HEK293T (cell line): ENCODE measurements at places on chromosomes 12 and 14.

DNA sequence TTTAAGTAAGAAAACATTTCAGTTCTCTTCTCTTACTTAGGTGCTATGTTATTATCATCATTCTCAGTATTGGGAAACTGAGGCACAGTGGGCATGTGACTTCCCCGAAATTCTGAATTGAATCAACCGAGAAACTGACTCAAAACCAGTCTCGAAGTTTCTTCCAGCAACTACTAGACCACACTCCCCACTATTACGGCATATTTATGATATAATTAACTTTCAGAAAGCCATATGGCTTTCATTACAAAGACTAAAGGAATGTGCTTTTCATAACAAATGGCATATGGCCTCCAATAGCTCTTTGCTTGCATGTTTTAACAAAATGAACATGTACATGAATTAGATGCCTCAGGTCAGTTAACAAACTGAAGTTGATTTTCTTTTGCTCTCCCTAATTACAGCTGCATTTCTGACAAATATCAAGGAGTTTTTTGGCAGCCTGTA lies 182.9 kb upstream of the SLC38A2 start:
- DNase-seq: no peak

DNA sequence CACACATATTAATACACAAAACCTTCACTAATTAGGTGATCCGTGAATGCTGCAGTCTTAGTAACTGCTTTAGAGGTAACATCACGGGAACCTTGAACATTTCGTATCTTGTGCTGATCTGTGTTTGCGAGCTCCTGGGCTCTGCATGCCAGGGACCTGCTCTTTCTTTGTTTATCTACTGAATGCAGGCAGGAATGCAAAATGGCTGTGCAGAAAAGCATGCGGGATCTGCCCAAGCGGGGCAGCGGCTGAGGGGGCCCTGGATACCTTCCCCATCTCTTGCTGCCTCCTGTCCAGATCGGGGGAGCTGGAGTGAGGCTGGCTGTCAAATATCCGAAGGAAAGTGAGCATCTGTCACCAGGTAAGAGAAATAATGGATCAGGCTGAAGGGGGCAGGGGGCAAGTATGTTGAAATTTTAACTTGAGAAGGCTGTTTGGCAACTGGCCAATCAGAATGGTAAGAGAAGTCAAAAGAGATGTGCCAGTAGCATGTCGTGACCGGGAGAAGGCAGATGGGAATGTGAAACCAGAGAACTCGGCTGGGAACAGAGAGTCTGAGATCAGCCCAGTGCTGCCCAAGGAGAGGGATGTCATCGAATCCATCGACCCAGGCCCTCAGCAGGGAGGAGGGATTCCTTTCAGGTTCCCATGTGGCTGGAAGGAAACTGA lies 191.4 kb downstream of the TTC7B start:
- DNase-seq: no peak

- DNase-seq: no peak
These were observed 41.4 kb upstream of the NUDT4 start for GRCh38 chr12:93336291-93336741.

GRCh38 chr12:27003421-27004381 lies 10.5 kb downstream of the TM7SF3 start:
- no peak for DNase-seq

DNA sequence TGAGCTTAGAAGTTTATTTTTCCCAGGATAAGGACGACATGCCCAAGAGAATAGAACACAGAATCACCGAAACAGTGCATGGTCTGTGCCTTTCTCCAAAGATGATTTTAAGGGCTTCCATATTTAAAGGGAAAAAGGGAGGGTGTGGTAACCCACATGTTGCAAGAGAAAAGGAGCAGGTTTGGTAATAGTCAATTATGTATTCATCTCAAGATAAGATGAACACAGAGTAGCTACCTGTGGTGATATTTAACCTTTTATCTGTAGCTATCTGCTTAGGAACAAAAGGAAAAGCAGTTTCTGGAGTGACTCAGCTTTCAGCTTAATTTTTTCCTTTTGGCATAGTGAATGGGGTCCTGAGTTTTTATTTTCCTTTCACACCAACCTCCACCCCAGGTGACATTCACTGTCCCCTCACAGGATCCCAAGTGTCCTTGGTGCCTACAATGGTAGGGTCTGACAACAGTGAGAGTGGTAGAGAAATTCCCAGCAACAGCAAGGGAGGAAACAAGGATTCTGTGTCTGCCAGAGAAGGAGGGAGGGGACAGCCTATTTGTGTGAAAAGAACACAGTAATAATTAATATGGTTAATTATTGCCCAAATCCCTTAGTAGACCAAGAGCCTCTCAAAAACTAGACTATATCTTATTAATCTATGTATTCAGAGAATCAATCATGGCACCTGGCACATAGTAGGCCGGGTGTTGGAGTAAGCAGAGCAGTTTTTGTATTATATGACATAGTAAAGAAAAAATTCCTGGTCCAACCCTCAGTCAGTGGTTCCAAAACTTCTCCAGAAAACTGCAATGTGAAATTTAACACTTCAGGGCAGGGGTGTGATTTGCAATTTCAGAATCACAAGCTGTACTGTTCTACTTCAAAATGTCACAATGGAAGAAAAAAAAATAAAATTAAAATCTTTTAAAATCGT lies 154.5 kb downstream of the PHLDA1 start:
- DNase-seq: no peak

DNA sequence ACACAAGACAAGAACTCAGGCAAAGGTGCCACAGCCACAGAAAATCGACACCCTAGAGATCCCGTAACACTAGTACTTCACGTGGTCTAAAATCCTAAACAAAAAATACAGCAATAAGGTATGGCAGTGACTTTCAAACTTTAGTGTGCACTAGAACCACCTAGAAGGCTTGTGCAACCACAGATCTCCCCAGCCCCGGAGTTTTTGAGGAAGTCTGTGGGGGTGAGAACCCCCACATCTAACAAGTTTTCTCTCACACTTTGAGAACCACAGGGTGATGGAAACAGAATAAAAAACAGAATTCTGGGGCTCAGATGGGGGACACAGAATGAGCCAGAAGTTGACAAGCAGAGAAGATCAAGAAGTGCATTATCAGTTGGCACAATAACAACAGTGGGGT lies 254.0 kb downstream of the ANO6 start:
- DNase-seq: no peak

DNA sequence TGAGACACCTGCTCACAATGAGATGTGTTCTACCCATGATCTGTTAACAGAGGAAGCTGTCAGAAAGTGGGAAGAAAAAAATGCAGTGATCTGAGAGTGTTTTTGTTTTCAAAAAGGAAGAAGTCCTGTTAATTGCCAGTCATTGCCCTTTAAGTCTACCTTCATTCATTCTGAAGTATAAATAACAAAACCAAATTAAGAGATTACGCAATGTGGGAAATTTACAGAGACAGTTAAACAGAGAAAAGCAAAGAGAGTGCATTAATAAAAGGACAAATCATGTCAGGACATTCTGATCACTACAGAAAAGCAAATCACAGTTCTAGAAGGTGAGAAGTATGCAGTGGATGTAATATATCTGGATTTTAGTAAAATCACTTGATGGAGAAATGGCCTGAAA lies 154.2 kb downstream of the NRXN3 start:
- DNase-seq: no peak

GRCh38 chr14:90345239-90345557 lies 13.5 kb upstream of the NRDE2 start:
- DNase-seq: no peak

GRCh38 chr12:46260124-46260912 lies 8.5 kb downstream of the SLC38A1 start:
- no peak for DNase-seq

DNA sequence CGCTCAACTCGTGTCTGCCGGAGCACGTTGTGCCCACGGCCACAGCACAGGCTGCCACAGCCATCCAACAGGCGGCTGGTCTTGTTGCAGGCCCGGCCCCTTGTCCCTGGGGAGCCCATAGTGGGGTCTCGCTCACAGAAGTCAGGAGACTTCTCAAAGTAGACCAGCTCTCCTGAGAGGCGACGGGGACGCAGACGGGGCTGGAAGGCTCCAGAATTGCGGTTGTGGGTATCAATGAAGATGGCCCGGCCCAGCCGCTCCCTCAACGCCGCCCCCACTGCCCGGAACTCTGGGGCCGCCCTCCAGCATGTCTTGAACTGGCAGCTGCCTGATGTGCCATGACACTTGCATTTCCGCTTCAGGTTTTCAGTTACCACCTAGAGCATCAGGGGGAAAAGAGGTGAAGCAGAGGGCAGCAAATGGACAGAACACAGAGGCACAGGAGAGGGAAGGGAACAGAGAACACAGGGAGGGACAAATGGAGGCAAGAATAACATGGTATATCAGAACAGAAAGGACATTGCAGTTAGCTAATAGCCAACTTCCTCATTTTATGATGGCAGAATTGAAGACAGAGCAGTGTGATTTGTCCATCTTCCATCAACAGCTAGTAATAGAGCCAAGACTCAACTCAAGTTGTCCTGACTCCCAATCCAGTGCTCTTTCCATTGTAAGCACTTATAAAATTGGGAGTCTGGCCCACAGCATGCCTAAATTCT lies 5.2 kb downstream of the WNT10B start:
- no peak for DNase-seq

DNA sequence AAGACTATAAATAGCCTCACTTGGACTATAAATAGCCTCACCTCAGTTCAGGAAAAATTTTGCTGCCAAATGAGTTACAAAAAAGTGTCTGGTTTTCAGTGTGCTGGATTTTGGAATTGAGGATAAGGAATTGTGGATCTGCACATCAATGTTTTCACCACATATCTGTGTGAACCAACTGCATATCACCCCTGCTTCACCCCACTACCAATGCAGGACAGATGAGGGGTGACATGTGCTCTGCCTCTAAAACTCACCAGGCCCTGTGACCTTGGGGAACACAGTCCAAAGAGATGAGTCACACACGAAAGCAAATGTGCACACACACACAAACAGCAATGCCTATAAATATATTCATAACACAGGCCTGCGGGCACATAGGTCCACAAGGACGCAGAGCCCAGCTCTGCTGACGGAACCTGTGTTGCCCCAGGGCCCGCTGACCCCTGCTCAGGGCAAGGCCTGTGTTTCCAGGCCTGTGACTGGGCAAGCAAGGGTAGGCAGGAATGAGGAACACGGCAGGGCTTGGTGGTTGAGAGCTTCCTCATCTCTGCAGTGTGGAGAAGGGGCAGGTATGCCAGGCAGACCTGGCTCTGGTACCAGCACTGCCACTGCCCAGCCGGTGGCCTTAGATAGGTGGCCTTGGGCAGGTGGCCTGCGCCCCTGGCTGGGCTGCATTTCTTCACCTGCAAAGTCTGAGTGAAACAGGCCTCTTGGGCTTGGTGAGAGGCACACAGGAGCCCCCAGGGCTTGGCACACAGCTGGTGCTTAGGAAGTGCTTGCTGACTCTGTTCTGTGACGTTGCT lies 82.4 kb downstream of the ARL6IP4 start:
- DNase-seq: no peak
